Foreskin fibroblast (primary cell): ENCODE measurements at places on chromosomes 12 and 14.

- no peak for DNase-seq
These were observed 1.4 kb upstream of the DNAJC22 start for GRCh38 chr12:49345051-49345824.

- DNase-seq = no peak
These were observed 24.2 kb upstream of the SLC6A12 start for GRCh38 chr12:238116-238515.

GRCh38 chr12:60266381-60266852 is 670.6 kb downstream of the SLC16A7 start:
- DNase-seq = peak; percentile 64

GRCh38 chr14:53894456-53894855 is 62.2 kb downstream of the BMP4 start:
- peak; percentile 71 for DNase-seq

DNA sequence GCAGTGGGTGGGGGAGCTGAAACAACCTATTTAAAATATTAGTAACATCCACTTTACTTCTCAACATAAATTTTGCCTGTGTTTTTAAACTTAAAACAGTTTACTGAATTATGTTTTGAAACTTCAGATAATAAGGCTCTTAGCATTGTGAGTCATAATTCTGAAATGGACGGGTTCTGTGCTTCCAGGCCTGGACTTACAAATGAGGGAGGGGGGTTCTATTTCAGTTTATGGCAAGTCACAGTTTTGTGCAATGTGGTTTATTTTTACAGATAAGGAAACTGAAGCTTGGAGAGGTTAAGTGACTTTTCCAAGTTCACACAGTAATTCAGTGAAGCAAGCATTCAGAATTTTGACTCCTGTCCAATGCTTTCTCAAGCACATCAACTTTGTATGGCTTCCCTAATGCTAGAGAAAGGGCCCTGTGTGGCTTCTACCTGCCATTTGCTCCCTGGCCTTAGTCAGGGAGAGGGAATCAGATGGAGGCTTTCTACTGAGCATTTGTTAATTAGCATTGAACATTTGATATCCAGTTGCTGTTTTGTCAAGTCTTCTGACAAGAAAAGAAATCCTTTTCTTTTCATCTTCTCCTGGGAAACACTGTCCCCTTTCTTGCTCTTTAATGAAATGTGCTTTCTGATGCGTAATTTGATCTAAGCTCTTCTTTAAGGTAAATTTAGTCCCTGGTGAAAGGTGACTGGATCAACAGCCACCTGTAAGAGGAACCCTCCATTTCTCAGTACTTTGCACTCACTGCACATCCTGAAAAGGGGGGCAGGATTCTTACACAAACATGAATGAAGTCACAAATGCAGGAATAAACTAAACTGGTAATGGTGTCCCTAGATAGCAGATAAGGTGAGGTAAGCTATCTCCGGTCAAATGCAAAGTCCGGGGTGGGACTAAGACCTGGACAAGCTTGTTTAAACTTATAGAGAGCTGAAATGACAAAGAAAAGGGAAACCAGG is 2.5 kb upstream of the SALL2 start:
- DNase-seq = no peak
